Sigmoid colon (tissue), 7 donors: ENCODE measurements at places on chromosomes 7 and 10.

DNA sequence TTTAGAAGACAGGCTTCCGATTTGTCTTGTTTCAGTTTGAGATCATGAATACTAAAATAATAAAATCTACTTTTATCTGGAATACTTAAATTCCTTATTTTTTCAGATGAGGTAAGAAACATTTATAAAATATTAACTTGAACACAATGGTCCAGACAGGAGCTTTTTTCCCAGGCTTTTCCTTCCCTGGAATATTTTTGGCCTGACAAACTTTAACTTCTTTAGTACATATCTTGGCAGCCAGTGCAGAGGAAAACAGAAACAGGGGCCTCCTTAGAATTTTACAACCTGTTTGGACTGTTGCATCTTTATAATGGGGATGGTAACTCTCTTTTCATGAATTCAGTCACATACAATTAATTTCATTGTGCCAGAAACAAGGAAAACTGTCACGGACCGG is 41.4 kb downstream of the NRP1 start:
- DNase-seq: no peak

DNA sequence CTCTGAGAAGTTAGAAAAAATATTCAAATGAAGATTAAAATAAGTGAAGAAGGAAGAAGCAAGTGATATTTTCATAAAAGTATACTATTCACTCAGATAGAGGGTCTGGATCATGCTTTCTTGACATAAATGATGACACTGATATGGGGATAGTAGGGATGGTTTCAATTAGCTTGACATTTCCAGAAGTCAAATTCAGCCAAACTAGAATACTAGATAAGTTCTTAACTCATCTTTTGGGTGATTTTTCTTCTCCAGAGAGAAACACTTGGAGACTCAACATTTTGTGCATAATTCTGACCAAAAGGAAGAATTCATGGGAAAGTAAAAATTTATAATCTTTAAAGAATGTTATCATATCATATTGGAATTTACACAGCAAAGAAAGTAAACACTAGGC is 152.0 kb upstream of the LRGUK start:
- no peak for DNase-seq

- no peak for DNase-seq
Observed at GRCh38 chr10:43852149-43852548, 203.5 kb upstream of the ZNF32 start.

DNA sequence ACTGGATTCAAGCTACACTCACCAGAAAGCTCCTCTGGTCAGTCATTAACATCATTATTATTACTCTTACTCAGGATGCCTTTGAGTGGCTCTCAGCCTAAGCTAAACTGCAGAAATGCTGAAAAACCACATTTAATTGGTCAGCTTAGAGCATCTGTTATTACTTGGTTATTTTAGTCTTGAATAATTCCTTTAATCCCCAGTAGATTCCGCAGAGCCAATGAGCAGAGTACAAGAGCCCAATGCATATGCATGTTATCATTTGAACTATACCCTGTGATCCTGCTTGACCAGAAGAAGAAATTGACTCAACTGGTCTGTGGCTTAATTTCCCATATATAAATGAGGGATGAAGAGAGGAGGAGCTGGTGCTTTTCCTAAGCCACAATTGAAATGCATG is 417.6 kb upstream of the C7orf33 start:
- no peak for DNase-seq

DNA sequence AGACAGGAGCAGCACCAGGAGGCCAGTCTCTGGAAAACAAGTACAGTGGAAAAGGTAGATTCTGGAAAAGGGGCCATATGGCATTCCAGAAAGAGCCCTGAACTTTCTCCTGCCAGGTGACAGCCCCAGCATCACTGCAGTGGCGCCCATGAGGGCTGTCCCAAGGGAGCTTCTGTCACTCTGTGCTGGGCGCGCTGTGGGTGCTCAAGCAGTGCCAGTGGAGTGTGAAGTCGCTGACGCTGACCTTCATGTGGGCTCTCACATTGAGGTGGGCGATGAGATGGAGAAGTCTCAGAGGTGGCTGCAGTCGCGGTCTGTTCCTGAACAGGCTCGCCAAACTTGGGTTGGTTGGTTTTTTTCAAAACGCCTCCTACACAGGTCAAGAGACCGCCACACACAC is 38.2 kb downstream of the FKBP6 start:
- no peak for DNase-seq

- no peak for DNase-seq
Observed at GRCh38 chr10:101270763-101271162, 41.5 kb upstream of the LBX1 start.

DNA sequence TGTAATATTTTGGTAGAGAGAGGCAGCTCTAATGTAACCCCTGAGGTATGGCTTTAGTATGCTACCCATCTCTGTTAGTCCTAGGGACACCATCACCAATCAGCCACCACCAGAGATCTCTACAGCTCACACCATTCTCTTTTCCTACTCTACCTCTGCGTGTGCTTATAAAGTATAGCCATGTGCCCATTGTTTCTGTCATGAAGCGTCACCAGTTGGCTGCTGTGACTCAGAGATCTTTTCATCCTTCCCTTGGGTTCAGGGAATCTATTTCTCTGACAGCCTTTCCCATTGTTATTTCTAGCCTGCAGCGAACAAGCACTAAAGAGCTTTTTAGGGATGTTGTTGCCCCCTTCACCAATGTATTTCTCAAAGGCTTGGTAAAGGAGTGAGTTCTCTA is 103.3 kb downstream of the TPST1 start:
- no peak for DNase-seq

DNA sequence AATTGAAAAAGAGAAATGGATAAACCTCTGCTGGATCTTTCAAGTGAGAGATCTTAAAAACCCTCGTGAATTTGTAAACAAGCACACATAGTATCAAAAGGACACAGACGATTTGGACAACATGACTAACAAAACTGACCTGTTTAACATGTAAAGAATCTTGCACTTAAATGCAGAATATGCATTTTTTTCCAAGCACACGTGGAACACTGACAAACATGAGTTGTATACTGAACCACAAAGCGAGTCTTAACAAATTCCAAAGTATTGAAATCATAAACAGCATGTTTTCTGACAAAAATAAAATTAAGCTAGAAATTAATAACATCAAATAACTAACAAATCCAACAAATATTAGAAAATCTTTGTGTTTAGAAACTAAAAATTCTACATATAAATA is 65.0 kb upstream of the ZNF746 start:
- DNase-seq: no peak

DNA sequence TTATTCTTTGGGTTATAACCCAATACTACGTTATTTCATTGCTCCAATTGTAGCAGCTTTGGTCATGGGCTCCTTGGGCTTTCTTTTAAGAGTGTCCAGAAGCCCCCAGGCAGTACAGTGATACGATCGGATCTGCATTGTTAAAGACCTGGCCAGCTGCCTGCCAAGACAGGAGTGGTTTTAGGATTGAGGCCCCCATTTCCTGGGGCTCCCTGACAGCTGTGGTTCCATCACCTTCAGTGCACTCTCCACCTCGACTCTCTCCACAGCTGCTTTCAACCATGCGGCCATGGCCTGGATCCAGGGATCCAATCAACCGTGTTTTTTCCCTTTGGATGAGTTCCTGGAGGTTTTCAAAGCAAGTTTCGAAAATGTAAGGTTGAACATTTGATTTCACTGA is 123.4 kb upstream of the BTBD16 start:
- DNase-seq: no peak

DNA sequence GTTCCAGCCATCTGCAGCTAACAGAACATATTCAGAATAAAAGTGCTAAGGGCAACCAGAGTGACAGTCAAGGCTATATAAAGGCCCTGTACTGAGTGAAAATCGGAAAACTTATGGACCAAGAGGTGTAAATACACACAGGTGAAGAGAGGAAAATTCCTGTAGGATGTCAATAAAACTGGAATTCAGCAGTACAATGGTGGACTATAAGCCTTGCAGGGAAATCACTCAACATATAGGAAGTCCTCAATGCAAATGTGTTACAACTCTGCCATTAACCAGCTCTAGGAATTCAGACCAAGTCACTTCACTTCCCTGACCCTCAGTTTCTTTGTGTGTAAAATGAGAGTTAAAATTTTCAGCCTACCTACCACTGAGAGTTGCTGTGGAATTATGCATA is 7.7 kb downstream of the USP6NL start:
- DNase-seq: no peak

DNA sequence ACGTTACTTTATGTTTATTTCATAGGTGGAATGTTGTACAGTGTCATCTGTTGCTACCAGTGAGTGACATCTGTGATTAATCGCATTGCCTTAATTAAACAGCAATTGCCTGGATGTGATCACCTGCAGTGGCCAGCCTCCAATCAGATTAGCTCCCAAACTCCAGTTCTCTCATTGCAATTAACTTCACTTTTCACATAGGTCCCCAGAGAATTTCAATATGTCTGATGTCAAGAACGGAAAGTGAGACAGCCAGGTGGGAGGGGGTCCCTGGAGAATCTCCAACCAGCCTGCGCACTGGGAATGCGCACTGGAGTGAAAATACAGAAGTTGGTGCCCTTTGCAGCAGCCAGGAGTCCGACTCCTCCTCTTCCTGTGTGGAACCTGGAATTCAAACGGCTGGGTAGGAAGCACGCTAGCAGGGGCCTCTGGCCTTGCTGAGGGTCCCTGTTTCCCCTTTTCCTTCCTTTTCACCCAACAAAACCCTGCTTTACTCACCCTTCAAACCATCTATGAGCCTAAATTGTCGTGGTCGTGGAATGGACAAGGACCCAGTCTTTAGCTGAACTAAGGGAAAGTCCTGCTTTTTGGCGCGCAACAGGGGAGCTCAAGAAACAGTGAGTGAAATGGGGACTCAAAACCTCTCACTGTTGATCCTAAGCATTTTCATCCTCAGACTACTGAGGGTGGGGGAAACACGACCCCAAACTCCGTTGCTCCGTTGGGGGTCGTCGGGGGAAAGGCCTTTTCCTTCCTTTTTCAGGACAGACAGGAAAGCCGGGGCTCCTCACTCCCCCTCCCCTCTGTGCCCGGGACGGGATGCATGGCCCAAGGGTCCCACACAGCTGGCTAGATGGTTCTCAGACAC is 1355.5 kb upstream of the LRRTM3 start:
- DNase-seq: no peak

DNA sequence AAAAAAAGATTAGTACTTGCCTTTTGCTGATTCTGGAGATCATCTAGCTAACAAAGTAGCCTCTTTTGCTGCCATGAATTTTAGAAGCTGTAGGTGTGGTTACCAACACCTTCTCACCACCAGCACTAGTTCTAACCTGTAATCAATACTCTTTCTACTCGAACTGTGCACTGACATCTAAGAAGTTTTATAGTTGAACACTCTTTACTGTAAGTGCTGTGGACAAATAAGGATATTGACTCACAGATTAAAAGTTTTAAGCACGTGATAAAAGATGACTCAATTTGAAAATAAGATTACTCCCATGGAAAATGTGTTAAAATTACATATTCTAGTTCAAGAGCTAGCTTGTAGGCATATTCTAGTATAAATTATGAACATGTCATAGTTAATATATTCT is 89.9 kb downstream of the REEP3 start:
- no peak for DNase-seq

GRCh38 chr7:141928146-141928844 is 12.1 kb downstream of the OR9A4 start:
- no peak for DNase-seq
